Occipital lobe (tissue), 3 donors: ENCODE measurements at places on chromosomes 12 and 14.

DNA sequence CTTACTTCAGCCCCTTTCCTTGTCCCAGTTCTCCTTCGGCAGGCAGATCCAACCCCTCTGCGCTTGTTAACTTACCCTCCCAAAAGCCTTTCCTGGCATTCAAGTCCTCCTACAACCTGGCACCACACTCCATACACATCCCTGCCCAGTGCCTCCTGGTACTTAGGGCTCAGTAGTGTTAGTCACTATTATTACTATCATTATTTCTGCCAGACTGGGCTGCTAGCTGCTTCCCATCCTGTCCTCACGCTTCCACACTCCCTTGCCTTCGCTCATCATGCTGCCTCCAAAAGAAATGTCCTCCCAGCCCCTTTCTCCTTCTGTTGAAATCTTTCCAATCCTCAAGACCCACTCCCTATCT, 1.6 kb upstream of the HDAC7 start:
- no peak for DNase-seq

DNA sequence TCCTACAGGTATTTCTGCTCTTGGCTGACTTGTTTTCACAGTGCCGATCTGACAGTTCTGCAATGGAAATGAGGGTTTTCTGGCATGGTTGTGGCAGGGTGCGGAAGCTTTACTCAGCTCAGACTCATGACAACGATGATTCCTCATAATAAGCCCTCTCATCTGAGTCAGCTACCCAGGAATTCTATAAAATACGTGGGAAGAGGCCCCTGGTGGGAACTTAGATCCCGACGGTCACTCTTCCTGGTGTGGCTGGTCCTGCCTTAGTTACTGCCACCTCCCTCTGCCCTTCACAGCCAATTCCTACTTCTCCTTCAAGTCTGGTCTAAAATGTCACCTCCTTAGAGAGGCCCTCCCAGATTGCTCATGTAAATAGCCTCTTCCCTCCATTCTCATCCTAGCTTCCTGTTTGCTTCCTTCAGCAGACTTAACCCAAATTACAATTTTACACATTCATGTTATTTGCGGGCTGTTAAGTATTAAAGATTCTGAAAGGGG, 104.2 kb upstream of the MAP1LC3B2 start:
- no peak for DNase-seq

GRCh38 chr12:108340037-108340436, 926 bp upstream of the CMKLR1 start:
- DNase-seq = no peak

DNA sequence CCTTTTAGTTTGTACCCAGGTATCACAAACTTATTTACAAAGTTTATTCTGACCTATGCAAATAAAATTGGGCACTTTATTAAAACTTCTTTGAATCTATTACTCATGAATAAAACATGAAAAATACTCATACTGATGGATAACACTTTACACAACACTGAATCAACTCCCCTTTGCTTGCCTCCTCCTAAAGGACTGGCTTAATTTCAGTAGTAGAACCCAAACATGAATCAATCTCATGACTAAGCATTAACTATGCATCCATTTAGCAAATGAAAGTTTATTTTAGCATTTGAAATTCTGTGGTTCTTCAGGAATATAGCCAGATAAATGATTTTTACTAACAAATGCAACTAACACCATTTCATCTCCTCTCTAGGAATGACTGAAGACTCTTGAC, 32.4 kb downstream of the DENND5B start:
- DNase-seq = no peak

DNA sequence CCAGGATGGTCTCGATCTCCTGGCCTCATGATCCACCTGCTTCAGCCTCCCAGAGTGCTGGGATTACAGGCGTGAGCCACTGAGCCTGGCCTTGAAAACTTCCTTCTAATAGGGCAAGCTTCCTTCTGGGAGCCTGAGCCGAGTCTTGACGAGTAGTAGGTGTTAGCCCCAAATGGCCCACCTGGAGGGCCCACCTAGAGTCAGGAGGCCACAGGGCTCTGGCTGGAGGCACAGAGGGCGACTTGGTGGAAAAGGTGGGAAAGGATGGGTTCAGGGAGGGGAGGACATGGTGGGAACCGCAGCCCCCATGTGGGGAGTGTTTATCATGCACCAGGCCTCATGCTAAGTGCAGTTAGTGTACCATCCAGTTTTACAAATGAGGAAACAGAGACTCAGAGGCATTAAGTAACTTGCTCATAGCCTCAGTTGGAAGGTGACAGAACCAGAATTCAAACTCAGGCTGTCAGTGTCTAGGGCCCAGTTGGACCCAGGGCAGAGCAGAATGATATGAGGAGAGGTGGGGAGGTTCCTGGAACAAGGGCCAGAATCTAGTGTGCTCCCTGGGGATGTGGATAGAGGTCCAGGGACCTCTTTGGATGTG, 3.1 kb upstream of the LRP1-AS start:
- DNase-seq = no peak

DNA sequence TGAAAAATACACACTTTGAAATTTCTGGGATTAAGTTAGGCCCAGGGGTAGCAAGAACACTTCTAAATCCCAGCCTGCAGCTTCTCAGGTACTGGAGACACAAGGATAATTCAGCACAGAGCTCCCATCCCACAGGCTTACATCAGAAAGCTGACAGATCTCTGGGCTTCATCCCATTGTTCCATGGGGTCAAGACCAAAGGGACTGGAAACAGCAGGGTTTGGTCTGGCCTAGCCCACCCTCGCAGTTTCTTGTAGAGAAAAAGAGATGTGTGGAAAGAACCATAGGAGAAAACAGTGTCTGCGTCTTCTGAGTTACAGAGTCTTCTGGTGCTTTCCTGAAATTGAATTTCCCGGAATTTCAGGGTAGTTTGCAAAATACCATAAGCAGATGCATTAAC, 59.6 kb upstream of the RIC8B start:
- DNase-seq = no peak

- DNase-seq = no peak
Observed at GRCh38 chr12:113260127-113260526, 38.9 kb downstream of the TPCN1 start.

GRCh38 chr14:63777024-63777423, 49.2 kb upstream of the SGPP1 start:
- no peak for DNase-seq
